ENCODE measurements at places on chromosomes 11 and 22. TPM values are rescaled to one million over a fixed set of nuclear protein-coding genes. Genes with fewer than 3 reads are reported as not detected.

DNA sequence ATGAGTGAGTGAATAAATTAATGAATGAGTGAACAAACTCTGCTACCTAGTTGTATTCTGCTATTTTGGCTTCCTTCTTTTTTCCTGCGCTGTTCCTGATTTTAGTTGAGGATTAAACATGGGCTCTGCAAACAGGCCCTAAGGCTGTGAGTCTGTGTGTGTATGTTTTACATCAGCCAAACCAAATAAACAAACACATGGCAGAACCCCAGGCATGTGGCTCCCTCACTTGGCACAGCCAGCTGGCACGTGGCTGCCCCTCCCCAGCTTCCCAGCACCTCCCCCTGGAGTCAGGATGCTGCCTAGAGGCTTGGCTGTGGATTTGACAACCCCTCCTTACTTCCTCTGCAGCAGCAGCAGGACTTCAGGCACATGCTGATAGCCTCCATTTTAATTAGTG is 593.2 kb downstream of the INSC start:
- DNase-seq, result no peak

GRCh38 chr22:28208036-28208435 is 289.0 kb upstream of the PITPNB start:
- DNase-seq, result no peak

GRCh38 chr22:32005453-32005852 is 37.6 kb upstream of the SLC5A1 start:
- no peak for DNase-seq

- no peak for DNase-seq
Observed at GRCh38 chr22:35072925-35073324, 7.0 kb downstream of the ISX start.

DNA sequence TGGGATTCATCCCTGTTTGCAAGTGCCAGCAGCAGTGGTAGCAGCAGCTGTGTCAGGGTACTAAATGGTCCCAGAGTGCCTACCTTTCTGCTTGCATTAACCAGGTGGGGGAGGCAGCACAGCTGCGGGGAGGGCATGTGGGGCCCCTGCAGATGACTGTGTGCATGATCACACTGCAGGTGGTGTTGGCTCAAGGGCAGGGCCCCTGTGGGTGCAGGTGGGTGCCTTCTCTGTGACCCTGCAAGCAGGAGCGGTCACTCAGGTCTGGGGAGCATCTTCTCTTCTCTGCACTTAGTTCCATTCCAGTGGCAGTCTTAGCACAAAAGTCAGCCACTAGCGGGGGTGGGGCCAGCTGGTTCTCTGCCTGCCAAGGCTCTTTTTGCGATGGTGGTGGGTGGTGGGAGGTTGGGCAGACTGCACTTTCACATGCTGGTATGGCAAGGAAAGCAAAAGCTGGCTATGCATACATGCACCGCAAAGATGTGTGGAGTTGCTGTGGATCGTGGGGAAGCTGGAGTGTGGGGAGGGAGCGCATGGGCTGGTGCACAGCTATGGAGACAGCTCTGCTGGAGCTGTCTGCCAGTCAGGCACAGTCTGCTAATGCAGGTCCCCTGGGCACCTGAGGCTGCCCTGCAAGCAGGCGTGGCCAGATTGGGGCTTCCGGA is 157.1 kb downstream of the DYNC2H1 start:
- no peak for DNase-seq

DNA sequence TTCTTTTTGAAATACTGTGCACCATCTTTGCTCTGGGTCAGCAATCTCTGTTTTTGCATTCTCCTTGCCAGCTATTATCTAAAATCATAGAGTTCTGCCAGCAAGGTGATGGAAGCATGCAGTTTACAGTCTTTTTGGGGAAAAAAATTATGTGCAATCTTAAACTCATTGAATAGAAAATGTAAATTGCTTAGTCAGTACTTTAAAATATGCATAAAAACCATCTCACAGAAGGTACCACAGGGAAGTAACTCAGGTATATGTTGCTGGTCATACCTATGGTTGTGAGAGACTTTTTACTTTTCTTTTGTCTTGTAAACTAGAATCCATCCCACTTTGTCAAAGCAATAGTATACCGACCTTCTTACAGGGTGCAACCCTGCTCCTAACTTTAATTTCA is 469.8 kb upstream of the ANO3 start:
- no peak for DNase-seq

DNA sequence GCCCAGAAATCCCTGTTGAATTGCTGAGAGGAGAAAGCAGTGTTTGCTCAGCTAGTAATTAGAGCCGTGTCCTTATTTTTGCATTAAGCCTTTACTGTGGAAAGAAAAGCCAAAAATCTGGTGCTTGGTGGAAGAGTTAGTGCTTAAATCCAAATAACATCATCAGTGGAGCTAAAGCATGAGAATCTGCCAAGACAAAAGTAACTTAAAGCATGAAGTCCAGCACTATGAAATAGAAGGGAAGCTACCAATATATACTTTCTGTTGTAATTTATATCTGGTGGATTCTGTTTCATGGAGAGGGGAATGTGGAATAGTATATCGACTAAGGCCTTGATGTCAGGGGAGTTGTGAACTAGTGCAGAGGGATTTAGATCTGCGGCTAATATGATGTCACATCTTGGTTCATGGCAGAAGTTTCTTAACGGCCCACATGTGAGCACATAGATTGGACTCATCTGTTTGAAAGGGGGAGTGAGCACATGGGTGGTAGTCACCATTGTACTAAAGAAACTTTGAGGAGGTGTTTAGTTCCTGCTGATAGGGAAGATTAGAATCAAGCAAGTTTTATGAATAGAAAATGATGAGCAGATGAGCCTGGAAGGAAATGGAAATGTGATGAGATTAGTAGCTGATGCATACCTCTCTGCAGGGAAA is 224.4 kb upstream of the MTNR1B start:
- DNase-seq, result no peak

DNA sequence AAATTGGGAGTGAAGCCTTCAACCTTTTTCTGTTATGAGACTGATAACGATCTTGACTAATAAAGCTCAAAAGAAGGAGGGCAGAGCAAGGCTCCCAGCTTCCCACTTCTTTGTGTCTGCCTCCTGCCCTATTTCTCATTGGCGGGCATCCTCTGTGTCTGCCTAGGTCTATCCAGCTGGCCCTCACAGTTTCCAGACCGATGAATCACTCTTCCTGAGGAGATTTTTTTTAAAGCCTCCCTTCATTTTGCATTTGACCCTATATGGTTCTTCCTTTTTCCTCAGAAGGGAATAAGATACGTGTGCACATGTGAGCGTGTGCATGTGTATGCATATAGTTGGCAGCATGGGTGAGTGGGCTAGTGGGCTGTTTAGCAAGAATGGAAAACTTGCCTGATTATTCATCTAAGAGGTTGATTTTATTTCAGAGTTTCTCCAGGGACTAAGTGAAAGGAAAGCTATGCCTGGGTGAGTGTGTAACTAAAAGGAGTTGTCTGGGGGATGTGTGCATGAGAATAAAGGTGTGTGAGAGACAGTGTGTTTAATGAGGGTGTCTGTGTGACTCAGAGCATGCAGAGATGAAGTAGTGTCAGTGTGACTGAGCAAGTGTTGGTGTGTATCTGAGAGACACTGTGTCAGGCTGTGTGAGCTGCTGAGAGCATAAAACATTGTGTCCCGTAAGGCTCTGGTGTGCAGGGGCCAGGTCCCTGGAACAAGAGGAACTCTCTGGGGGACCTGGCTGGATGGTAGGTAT is 12.2 kb downstream of the PHLDB1 start:
- DNase-seq, result no peak

DNA sequence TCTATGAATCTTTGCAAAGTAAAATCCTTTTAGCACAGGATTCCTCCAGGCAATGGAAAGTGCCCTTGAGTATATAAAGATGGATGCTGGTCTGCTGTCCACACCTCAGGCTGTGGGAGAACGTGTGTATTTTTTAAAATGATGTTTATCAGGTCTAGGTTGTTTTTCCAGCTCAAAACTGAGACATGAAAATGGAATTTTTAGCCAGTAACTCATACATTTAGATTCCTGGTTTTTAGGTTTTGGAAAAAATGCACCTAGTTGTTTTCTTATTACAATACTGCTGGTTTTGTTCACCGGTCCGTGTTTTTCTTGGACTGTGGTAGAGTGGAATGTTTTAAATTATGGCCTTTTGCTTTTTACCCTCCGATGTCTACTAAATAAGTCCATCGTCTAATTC is 554.7 kb downstream of the SOX6 start:
- DNase-seq, result no peak

- no peak for DNase-seq
Observed at GRCh38 chr11:78030429-78031325, 7.6 kb upstream of the KCTD14 start.

- no peak for DNase-seq
Observed at GRCh38 chr11:4393858-4394223, 339 bp upstream of the TRIM21 start.

- no peak for DNase-seq
Observed at GRCh38 chr11:118670063-118670462, 9.4 kb downstream of the TREH start.

GRCh38 chr11:62108971-62109404 is 14.8 kb upstream of the INCENP start:
- no peak for DNase-seq

GRCh38 chr11:94740083-94741021 is 27.8 kb upstream of the AMOTL1 start:
- no peak for DNase-seq

APOL4 gene
- polyA plus RNA-seq, result not detected

IL10RA gene
- polyA plus RNA-seq, result 460 TPM

PGA5 gene
- polyA plus RNA-seq, result not detected

CNGA4 gene
- polyA plus RNA-seq, result not detected
